Cortex of kidney (tissue), 1 donor: ENCODE measurements at places on chromosomes 13 and 19.

GRCh38 chr13:75788481-75788981 is 152.4 kb downstream of the LMO7 start:
- DNase-seq, result no peak

DNA sequence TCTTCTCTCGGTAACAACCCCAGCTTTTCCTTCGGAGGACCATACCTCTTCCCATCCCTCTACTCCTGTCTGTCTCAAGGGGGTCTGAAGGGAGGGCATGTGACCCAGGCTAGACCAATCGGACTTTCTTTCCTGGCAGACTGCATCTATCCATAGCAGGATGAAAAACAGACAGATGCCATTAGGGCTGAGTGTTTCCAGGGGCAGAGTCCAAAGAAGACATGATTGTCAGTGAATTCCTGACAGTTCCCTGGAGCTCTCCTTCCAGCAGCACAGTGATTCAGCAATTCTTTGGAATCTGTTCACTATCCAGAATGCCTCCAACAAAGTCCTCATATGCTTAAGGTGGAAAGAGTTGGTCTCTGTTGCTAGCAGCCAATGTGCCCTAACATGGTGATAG is 189.8 kb downstream of the KCTD12 start:
- no peak for DNase-seq

GRCh38 chr13:31881495-31881882 is 142.2 kb downstream of the RXFP2 start:
- DNase-seq, result no peak

DNA sequence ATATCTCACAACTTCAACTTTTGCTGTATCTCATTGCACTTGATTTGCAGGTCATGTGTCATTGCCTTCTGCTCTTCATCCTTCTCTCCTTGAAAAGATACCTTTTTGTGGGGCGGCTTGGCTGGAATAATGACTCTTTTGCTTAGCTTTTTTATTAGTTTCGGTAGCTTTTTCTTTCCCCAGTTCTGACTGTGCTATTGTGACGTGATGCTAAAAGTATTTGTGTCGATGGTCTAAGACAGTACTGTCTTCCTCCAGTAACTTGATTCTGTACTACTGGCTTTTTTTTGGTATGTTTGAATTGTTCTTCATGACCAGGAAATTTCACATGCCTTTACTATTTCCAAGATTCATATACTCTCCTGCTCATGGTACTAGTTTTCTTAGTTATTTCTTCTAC is 63.1 kb downstream of the SLITRK1 start:
- no peak for DNase-seq

DNA sequence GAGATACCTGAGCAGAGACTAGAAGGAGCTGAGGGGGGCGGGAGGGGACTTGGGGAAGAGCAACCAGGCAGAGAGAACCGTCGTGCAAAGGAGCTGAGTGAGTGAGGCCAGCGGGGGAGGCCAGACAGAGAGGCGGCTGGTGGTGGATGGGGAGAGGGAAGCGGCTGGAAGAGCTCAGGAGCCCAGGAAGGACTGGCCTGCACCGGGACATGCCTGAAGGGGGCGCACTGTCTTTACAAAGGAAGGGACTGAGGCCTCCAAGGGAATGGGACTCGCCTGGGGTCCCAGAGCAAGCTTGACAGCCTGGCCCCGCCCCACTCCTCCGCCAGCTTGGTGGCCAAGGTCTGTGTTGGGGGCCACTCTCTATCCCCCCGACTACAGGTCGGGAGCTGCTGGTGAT is 14.9 kb downstream of the ONECUT3 start:
- DNase-seq, result no peak

GRCh38 chr19:18437491-18438330 is at the start of gene ISYNA1:
Gene ISYNA1, minus strand, starts transcription at chr19:18438133. Its CDS starts 154 bp downstream, at chr19:18437979.
- no peak for DNase-seq
